ENCODE measurements at places on chromosomes 6 and 20.

- DNase-seq = no peak
These were observed 364.8 kb downstream of the THBS2 start for GRCh38 chr6:168888786-168889345.

GRCh38 chr20:11197851-11198250 lies 524.1 kb upstream of the JAG1 start:
- no peak for DNase-seq

DNA sequence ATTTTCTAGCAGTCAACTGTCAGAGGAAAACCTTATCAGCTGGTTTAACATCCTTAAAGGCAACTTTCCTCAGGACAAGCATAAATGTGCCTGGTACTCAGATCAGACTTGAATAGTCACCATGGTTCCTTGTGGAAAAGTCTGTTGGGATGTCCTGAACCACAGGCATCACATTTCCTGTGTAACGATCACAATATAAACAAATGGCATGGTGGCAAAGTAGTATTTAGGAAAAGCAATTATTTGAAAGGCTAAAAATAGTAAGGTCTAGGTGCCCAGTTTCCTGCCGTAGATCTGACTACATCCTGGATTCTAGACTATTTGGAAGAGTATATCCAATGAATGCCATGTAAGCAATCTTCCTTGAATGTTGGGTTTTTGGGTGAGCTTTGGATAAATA lies 271.9 kb upstream of the AGPAT4 start:
- no peak for DNase-seq

GRCh38 chr6:35719830-35720733 lies 16.8 kb upstream of the ARMC12 start:
- DNase-seq = no peak

DNA sequence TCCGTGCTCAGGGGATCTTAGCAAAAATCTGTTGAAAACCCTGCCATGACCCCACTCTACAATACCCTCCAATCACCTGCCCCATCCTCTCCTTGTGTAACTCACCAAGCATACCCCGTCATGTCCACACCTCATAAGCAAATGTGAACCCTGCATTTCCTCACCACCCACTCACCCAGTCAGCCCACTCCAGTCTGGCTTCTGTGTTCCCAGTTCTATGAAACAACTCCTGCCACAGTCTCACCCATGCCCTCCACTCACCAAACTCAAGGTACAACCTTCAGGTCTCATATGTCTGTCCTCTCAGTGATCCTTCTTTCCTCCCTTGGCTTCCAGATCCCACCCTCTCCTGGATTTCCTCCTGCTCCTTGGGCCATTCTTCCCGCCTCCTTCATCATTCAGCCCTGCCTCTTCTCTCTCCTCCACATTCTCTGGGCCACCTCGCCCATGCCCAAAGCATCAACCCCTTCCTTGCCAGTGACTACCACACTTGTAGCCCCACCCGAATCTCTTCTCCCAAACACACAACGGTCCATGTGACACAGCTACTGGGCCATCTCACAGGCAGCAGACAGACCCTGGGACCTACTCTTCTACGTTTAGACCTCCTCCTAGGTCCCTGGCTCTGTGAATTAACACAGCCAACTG lies 8.8 kb downstream of the DDRGK1 start:
- DNase-seq = no peak

- DNase-seq = peak; percentile 74
These were observed 38.9 kb downstream of the OR2B2 start for GRCh38 chr6:27873021-27873940.

DNA sequence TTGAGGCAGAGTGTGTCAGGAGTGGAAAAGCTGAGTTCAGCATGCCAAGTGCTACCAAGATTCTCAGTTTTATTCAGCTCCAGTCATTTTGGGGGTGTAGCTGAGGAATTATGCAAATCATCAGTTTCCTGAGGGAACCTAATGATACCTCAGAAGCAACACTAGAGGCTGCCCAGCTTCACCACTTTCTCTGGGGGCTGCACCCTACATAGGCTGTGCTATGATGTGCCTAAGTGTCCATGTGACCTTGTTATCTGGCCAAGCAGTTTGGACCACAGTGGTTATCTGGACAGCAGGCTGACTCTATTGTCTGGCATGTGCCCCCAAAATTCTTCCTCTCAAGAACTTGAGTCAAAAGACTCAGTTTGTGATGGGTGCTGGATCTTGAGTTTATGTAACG lies 374.6 kb upstream of the SYNCRIP start:
- DNase-seq = no peak

DNA sequence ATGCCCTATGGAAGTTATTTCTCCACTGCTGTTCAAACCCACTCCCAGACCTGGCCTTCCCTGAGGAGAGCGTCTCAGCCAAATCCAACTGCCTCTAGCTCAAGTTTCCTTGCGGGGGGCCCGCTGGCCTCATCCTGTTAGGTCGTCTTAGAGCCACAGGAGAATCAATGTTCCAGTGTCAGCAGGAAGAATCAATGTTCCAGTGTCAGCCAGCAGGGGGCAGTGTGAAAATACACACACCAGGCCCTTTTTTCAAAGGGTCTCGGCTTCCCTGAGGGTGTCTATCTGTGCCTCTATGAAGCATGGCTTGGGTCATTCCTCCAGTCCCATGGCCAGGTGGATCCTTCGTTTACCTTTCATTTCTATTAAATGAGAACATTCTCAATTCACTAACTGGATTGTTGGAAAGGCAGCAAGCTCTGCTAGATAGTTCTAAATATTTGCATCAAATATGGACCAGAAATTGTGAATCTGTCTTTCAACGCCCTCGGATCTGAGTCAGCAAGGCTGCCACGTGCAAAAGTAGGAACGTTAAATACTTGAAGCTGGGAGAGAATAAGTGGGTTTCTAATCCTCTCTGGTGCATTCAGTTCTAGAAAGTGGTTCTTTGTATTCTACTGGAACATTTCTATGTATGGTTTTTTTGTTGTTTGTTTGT lies 19.2 kb downstream of the PRND start:
- DNase-seq = peak; percentile 49

- DNase-seq = peak; percentile 50
These were observed 671 bp downstream of the TAPBP start for GRCh38 chr6:33313105-33313708.

DNA sequence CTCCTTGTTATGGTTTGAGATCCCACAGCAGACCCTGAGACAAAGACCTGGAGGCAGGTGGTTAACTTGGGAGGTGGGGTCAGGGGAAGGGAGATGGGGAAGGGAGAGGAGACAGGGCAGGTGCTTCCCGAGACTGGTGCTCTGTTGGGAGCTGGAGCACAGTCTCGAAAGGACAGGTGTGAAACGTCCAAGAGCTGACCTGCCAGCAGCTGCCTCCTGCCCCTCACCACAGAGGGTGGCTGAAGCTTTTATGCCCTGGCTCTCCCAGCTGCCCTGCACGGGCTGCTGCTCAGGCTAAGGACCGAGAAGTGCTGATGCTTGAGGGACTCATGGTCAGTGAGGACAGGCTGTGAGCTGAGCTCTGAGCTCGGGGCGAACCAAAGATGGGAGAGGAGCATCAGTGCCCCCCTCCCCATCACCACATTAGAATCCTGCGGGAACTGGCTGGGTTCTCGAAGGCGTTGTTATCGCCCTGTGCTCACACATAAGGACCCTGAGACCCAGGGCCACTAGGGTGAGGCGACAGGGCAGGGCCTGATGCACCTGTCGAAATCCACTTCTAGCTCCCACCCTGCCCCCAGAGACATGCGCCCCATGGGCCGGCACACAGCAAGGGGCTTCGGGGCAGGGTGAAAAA lies 25.3 kb upstream of the CD93 start:
- no peak for DNase-seq

DNA sequence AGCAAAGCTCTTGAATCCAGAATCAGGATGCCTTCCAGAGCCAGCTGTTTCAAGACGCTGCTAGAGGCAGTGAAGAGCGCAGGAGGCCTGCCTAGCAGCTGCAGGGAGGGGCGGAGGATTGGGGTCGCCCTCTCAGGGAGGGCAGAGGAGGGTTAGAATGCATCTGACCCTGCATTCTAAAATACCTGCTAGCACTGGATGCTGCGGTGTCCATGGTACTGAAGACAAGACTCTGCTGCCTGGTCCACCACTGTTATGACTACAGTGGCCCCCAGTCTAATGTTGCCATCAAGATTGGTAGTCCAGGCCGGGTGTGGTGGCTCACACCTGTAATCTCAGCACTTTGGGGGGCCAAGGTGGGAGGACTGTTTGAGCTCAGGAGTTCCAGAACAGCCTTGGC lies 193.7 kb upstream of the PROKR2 start:
- DNase-seq = no peak

DNA sequence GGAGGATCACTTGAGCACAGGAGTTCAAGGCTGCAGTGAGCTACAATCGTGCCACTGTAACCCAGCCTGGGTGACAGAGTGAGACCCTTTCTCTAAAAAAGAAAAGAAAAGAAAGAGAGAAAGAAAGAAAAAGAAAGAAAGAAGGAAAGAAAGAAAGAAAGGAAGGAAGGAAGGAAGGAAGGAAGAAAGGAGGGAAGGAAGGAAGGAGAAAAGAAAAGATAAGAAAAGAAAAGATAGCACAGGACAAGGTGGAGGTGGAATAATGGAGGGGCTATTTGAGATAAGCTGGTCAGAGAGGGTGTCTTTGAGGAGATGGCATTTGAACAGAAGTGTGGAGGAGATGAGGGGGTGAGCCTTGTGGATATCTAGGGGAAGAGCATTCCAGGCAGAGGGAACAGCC lies 2.7 kb upstream of the PDRG1 start:
- DNase-seq = no peak

DNA sequence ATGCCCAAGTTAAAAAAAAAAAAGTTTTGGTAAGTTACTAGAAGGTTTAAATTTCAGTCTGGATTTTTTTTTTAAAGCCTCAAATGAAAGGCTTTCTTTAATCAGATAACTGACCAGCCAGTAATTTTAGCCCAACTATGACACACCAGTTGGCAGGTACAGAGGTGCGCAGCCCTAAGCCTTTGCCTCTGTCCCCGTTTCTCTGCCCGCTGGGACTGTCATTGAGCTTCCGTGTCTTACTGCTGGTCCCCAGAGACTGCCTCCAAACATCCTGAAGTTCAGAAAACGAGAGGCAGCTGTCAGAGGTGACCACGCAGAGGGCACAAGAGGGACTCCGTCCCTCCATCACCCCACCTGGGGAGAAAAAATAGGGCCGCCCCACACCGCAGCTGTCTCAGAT lies 118.2 kb downstream of the RPS12 start:
- no peak for DNase-seq

GRCh38 chr6:20313051-20313450 lies 88.6 kb upstream of the E2F3 start:
- DNase-seq = no peak

GRCh38 chr6:64955435-64955848 lies 751.6 kb downstream of the EYS start:
- no peak for DNase-seq

DNA sequence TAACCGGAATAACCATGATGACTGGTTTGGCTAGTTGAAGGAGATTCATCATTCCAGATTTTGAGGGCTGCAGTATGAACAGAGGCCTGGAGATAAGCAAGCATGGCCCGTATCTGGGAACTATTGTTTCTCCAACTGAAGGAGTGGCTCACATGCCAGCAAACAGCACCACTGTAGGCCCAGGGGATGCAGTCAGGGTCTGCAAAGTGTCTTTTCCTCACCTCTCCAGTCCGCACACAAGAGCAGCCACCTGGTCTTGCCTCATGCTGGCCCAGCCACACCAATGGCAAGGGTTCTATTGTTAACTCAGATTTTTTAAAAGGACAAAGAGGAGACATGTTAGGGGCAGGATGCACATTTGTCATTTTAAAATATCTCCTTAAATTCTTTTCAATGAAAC lies 55.1 kb downstream of the KIZ start:
- no peak for DNase-seq

DNA sequence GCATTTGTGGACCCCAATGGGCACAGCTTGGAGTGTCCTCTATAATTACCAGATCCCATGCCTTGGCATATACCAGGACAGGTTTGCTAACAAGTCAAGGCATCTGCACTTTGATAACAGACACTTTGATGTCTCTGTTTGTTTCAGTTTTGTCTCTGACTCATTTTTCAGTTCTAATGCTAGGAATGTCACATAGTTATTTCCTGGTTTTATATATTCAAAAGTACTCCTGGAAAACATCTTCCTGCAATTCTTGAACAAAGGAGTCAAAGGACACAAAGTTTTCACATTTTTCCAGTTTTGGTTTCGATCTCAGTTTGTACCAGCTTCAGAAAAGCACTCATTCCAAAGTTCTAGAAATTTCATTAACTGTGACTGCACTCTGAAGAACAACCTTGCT lies 188.1 kb downstream of the FOXC1 start:
- DNase-seq = no peak

DNA sequence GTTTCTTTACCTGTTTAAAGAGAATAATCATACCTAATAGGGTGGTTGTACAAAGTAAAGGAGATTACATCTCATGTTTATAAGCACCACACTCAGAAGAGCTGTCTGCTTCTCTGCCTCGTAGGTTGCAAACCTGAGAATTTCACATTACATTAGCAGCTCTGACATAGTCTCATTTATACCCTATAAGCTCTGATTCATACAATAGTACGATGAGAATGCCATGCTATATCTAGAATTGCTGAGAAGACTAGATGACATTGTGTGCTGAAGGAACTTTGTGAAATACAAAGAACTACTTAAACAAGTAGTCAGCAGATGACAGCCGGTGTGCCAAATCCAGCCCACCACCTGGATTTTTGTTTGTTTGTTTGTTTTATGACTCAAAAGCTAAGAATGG lies 121.2 kb downstream of the ADAT2 start:
- DNase-seq = no peak

GRCh38 chr6:75424618-75425548 lies 68.7 kb downstream of the FILIP1 start:
- no peak for DNase-seq

- no peak for DNase-seq
These were observed 101.4 kb upstream of the PDE7B start for GRCh38 chr6:135750081-135750480.

DNA sequence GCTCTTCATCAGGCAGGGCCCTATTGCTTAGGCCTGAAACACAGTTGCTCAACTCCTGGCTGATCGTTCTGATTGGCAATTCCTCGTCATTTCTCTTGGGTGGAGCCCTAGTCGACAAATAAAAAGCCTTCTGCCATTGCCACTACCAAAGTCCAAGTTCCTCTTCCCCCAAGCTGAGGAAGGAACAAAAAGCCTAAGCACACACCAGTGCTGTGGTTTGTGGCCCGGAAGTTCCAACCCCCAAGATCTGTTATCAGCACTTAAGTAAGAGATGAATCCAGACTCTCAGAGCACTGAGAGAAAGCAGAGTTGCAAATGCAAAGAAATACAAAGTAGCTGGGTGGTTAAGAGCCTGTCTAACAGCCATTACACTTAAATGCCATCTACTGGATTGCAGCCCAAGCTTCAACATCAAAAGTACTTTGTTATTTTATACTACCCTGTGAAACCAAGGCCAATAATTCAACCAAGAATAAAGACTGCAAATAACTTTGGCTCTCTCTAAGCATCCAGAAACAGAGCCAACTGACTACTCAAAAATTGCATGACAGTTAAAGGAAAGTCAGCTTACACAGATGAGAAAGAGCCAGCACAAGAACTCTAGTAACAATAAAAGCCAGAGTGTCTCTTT lies 1024.0 kb downstream of the GRIK2 start:
- DNase-seq = no peak

GRCh38 chr6:108452711-108453195 lies 108.0 kb upstream of the FOXO3 start:
- no peak for DNase-seq
